ENCODE measurements at places on chromosomes 11 and 22.

DNA sequence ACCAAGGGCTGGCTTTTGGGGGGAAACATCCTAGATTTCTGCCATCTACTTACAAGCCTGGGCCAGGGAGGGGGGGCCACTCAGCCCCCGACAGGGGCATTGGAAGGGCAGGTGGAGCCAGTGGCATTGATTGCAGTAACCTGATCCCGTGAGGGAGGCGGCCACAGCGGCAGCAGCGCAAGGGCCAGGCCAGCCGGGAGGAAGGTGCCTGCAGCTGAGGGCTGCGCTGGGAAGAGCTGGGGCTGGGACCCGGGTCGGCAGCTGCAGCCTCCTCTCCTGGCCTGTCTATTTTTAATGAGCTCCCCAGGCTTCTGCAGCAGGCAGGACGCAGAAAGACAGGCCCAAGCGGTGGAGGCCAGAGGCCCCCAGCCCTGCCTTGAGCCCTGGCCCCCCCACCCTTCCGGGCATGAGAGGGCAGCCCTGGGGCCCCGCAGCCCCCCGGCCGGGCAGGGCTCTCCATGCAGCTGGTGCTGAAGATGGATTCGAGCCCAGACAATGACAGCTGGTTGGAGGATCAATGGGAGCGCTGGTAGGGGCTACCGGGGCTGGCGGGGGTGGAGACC is 10.6 kb downstream of the FREY1 start:
- no peak for DNase-seq

- no peak for DNase-seq
Measured at GRCh38 chr11:75352588-75353206, 1.2 kb upstream of the ARRB1 start.

GRCh38 chr22:49739138-49739537 is 88.5 kb downstream of the BRD1 start:
- DNase-seq = no peak

DNA sequence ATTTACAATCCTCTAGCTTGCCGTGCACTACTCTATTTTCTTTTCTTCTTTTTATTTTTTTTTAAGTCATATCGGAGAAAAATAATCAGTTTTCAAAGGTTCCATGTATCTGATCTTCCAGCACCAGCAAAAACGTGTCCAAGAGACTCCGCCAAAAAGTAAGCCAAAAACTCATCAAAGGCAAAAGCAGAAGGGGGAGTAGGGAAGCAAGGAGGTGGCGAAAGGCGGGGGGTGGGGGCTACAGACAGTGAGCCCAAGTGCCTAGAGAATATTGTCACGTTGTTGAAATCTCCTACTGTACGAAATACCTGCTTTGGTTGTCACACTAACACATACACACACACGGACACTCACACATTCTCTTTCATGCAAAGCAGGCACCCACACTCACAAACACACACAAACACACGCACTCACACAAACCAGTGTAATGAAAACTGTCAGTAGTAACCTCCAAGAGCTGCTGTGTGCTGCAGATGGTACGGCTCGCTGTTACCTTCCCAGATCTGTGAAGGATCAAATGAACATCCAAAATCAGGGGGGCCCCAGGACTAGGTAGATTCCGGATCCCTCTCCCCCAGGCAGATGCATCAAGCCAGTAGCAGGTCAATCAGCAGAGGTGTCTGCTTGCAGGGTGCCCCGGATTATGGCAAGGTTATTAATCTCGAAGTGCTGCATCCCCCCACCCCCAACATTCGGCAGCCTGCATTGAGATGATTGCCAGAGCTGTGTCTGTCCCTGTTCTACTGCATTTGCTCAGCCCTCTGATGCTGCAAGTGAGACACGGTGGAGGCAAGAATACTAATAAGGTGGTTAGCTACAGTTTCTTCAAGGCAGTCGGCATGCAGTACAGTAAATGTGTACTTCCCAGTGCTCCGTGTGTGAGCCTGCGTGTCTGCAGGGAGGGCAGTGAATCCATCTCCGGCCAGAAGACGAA is at the start of gene LRRC4C:
TSS of gene LRRC4C (minus strand) at position 188 of the 937 bp plus-strand sequence.
- DNase-seq = no peak

- no peak for DNase-seq
Measured at GRCh38 chr11:67267188-67268080, 1.2 kb downstream of the GRK2 start.

DNA sequence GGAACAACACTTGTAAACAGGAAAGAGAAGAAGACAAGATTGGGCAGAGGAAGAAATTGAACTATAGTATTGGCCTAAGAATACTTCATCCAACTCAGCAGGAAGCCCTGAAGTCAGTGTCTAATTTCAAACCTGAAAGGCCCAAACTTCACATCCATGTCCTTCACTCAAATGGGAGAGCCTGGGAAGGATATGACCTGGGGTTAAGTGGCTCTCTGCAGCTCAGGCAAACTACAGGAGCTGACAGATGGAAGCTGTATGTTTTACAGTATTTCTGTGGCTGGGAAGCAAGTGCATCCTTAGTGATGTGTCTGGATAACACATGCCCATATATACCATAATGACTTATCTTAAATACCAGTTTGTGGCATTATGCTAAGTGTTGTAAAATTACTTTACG is 196.2 kb downstream of the SOX6 start:
- no peak for DNase-seq

DNA sequence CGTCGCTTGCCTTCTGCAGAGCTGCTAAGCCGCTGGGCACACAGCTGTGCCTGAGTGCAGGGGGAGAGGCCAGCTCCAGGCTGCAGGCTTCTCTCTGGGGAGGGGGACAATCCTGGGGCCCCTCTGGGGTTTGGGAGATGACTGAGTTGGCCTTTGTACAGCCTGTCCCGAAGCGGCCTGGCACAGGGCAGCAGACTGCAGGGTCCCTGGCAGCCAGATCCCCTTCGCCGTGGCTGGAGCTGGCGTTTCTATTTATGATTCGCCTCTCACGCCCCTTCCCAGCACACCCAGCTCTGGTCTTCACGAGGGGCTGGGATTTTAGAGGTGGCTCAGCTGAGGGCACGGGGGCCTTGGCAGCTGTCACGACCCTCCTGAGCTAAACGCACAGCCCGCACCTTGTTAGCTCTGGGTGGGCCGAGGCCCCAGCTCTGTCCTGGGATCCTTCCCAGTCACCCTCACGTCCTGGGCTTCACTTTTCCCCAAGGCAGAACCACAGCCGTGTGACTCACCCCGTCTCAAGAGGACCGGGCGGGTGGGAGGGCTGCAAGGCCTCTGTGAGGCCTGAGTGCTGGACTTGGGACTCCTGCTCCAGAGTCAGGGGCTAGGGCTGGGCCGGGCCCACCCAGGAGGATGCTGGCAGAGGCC is 18.4 kb downstream of the OSBPL5 start:
- DNase-seq = no peak

- DNase-seq = no peak
Measured at GRCh38 chr11:66491315-66491935, 11.2 kb downstream of the DPP3 start.

DNA sequence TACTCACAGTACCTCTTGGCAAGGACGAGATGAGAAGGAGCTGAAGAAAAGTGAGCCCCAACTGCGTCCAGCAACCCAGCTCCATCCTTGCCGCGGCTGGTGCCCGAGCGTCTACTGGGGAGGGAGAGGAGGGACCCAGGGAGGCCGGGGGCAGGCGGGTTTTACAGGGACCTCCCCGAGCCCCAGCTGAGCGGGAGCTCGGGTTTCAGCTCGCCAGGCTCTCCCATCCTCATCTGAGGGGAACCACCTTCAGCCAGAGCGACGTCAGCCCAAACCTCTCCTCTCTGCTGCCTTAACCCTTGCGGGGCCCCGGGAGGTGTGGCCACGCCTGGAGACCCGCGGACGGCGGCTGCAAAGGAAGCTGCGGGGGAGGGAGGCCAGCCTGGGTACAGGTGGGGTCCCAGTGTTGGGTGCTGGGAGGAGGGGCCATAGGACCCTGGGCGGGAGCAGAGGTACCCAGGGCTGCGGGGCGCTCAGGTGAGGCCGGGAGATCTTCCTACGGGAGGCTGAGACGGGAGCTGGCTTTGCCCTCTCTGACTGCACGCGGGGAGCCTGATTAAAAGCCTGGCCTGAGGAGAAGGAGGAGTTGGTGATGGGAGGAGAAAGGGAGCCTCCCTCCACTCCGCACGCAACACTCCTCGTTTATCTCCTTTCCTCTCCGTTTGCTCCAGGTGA is at the start of gene PAMR1:
TSS of gene PAMR1 (minus strand) at position 116 of the 675 bp plus-strand sequence. CDS start at position 85, 31 bp downstream.
- DNase-seq = no peak

DNA sequence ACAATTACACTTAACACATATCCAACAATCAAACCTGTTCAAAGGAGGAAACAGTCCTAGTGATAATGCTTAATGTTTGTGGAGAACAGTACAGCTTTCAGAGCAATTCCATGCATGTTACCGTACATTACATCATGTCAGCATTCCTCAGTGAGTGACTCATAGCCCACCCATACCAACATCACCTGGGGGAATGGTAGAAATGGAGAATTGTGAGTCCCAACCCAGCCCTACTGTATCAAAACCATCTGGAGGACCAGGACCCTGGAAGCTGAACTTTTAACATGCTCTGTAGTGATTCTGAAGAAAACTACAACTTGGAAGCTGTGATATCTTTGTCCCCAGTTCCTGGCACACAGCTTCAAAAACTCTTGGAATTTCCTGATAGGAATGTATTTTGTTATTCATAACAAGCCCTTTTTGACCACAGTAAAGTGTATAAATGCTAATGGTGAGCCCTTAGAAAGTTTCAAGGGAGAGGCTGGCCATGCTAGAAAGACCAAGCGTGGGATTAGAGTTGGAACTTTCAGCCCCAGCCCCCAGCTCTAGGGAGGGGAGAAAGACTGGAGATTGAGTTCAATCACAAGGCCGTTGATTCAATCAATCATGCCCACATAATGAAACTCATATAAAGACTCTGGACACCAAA is 301.1 kb downstream of the BUD13 start:
- DNase-seq = no peak

GRCh38 chr11:116960930-116961329 is 123.5 kb upstream of the APOA1 start:
- DNase-seq = no peak

DNA sequence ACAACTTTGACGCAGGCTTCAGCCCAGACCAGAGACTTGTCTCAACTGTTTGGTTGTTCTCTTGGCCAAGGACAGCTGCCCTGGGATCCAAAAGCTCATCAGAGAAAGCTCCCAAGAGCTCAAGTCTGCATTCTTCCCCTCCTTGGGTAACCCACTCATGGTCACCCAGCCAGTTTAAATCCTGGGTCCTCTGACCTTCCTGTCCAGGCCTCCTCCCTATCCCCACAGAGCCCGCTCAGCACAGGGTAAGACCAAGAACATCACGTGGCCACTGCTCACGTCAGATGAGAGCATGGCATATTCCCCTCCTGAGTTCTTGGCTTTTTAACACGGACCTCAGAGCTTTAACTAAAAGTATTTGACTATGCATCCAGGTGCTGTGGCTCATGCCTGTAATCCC is 25.8 kb downstream of the TSKU start:
- no peak for DNase-seq

- no peak for DNase-seq
Measured at GRCh38 chr22:44664149-44664548, 37.9 kb upstream of the PRR5 start.

DNA sequence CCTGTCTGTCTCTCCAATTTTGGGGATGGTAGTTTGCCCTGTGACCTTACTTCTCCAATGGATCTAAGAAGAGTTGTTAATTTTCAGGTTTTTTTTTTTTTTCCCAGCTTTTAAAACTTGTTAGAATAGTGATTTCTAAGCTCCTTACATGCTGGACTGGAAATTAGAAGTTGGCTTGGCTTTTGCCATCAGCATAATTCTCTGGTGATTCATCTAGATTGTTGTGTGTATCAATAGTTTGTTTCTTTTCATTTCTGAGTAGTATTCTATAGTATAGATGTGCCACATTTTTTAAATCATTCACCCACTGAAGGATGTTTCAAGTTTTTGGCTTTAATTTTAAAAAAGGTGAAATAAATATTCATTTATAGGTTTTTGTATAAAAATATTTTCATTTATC is 51.4 kb downstream of the ADAMTS15 start:
- no peak for DNase-seq

DNA sequence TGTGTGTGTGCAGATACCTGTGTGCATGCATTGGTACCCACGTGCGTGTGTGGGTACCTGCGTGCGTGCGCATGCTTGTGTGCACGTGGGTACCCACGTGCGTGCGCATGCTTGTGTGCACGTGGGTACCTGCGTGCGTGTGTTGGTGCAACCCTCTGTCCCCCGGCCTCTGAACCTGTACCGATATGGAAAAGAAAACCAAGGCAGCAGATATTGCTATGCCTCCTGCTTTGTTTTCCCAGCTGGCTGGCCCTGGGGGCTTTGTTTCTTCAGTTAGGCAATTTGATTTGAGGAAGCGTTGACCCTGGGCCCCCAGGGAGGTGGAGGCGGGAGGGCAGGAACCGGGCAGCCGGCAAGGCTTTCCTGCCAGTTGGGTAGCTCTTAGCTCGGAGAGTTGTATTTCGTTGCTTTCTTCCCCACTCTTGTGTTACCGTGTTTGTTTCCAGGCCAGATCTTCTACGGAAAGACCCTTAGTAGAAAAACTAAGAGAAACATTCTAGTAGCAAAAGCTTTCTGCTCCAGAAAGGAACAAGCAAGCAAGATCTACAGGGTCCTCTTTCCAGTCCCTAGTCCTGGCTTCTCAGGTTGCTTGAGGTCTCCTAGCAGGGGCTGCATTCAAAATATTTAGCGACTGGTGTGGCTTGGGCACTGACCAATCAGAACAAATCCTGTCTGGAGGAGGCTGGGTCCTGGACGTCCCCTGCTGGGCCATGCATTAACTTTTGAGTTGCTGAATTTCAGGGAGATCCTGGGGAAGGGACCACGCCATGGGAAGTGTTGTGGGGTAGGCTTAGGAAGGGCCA is 26.3 kb upstream of the SORL1-AS1 start:
- DNase-seq = no peak

- no peak for DNase-seq
Measured at GRCh38 chr11:108034952-108035351, 26.3 kb downstream of the CUL5 start.

DNA sequence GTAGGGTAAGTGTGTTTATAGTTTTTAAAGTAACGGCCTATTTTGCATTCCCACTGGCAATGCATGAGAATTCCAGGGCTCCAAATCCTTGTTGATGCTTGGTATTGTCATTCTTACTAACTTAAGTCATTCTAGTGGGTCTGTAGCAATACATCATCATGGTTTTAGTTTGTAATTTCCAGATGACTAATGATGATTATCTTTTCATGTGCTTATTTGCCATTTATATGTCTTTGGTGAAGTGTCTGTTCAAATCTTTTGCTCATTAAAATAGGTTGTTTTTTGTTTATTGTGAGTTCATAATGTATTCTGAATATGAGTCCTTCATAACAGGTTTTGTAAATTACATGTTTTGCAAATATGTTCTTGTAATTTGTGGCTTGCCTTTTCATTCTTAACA is 31.2 kb downstream of the MTMR3 start:
- DNase-seq = no peak

GRCh38 chr11:665704-666281 is 28.7 kb downstream of the DRD4 start:
- no peak for DNase-seq

- no peak for DNase-seq
Measured at GRCh38 chr22:36341640-36342041, 46.1 kb downstream of the MYH9 start.

All from activated CD4-positive, alpha-beta T cell treated with anti-CD3 and anti-CD28 coated beads, Interleukin-2, amount 50 U/mL, for 24 hours (primary cell).